ENCODE measurements at places on chromosomes 4 and X. TPM values are rescaled to one million over a fixed set of nuclear protein-coding genes. Genes with fewer than 3 reads are reported as not detected.

Gene SPANXN1
- total RNA-seq, result not detected

DNA sequence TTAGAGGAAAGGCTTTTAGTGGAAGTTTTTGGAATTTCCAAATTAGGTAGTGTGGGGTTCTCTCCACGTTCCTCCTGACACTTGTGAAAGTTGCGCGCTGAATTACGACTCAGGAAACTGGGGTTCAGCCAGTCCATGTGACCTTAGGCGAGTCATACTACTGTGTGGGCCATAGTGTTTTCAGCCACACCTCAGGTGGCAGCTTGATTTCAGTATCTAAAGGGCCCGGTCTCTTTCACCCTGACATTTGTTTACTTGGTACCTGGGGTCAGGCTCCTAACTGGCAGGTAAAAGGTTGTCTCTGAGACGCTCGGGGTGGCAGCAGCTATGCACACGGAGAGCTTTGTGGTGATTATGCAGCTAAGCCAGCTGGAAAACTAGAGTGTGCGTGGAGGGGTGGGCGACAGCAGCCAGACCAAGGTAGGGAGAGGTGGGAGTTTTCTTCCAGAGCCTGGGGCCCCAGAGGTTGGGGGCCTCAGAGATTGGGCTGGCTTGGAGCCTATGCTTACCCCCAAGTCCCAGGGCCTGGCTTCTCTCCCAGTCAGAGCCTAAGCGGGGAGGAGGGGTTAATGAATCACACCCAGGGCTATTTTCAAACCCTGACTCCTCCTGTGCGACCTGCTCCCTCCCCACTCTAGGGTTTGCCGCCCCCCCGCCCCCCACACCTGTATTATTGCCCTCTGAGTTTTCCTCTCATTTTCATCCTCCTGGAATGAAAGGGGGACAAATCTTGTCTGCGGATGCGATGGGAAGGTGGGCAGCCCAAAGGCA lies 47.2 kb downstream of the STARD8 start:
- DNase-seq, result no peak

GRCh38 chrX:54529552-54530356 lies at the start of gene GNL3L:
Gene GNL3L, plus strand, starts transcription at chrX:54530219. Its CDS starts 2,348 bp downstream, at chrX:54532567.
- DNase-seq, result peak; percentile 89

DNA sequence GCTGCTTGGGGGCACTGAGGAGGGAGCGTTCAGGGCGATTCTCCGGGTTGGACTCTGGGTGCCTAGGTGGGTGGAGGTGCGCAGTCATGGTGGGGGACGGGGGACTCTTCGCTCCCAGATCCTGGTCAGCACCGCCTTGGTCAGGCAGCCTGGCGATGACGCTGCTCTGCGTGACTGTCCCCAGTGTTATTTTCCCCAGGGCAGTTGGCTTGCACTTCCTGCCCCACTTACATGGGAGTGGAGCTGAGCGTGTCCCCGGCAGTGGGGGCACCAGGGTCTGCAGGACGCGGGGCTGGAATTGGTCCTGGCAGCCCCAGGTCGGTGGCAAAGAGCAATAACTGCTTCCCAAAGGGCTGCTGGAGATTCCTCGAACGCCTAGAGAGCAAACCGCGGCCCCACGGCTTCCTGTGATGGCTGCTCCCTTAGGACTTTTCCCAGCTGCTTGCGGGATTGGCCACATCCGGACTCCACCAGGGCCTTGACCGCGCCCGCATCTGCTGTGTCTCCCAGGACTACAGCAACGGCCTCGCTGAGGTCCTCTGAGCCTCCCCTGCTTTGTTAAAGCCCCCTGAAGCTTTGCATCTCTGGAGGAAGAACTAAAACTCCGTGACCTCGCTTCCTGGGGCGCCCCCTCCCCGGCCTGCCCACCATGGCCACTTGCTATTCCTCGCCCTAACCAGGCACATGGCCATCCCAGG lies 35.3 kb upstream of the GPR78 start:
- no peak for DNase-seq

GRCh38 chr4:132218406-132218805 lies 930.7 kb upstream of the PCDH10 start:
- DNase-seq, result no peak

- DNase-seq, result no peak
These were observed 96.6 kb downstream of the HPGD start for GRCh38 chr4:174425669-174426068.

- no peak for DNase-seq
These were observed 1.5 kb downstream of the CFAP97 start for GRCh38 chr4:185201977-185202962.

Gene SMARCA1
- 0.18 TPM for total RNA-seq

DNA sequence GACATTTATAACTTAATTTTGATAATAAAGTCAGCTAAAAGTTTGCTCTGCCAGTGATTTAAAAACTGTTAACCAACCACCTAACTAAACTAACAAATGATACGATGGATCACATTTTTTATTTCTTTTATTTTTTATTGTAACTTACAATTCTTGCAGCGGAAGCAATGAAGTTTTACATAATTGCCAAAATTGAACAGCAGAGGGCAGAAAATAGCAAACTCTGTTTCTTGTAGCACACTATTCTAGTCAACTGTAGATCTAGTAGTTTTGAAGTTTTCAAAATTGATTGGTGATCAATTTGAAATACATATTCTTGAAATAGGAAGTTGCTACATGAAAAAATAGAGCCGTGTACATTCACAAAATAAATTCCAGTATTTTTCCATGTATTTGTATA lies 2.8 kb upstream of the GRIA2 start:
- no peak for DNase-seq

Gene AFF2
- 0.24 TPM for total RNA-seq

Gene GAGE13
- not detected for total RNA-seq

Gene ACE2
- total RNA-seq, result not detected

Gene REPS2
- 9.2 TPM for total RNA-seq

GRCh38 chr4:139851133-139851532 lies 185.5 kb downstream of the MGST2 start:
- DNase-seq, result no peak
